ENCODE measurements at places on chromosomes 7 and 10. TPM values are rescaled to one million over a fixed set of nuclear protein-coding genes. Genes with fewer than 3 reads are reported as not detected.

ADRB1 gene
- 1.5 TPM for total RNA-seq

RNLS gene
- total RNA-seq: 14.1 TPM

CSTF2T gene
- 22.2 TPM for total RNA-seq

ELOVL3 gene
- total RNA-seq: 1.3 TPM

CDNF gene
- 2.4 TPM for total RNA-seq

HOGA1 gene
- 14.1 TPM for total RNA-seq

PRKCQ gene
- 0.19 TPM for total RNA-seq

HOXA6 gene
- total RNA-seq: 2.7 TPM

NME8 gene
- total RNA-seq: not detected

HTR7 gene
- total RNA-seq: 0.94 TPM

HHEX gene
- 5.8 TPM for total RNA-seq

ITIH5 gene
- total RNA-seq: 377 TPM

Data from subcutaneous adipose tissue (tissue), 4 donors.